Stimulated activated CD4-positive, alpha-beta T cell treated with anti-CD3 and anti-CD28 coated beads, Interleukin-4, amount 100 ng/mL, for 4 hours (primary cell): ENCODE measurements at places on chromosomes 1 and 21.

DNA sequence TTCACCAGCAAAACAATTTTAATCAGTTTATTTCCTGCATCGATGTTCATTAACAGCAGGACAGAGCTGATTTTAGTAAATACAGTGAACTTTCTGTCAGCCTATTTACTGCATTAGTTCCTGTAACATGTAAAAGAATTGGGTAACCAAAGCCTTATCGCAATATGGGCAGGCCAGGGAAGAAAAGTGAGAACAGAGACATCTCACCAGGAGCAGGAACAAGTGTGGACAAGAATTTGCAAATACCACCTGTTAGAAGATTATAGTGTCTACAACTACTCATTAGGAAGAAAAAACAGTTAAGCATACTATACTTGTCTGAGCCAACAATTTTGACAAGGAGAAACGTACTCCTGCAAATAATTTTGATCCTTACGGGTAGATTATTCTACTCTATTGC, 1293.9 kb downstream of the PLA2G4A start:
- DNase-seq, result no peak

DNA sequence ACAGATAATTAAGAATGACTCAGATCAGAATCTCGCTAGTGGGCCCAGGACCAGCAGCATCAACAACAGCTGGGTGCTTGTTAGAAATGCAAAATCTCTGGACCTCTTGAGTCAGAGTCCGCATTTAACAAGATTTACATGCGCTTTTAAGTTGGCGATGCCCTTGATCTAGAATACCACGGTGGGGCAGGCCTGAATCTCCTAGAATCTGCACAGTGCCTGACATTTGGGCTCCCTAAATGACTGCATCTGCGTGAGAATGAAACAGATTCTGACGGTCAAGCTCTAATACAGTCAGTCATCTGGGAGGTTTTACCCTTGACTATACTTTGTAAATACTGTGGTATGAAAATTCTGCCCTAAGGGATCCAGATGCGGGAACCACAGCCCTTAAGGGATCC, 17.2 kb upstream of the RAB29 start:
- no peak for DNase-seq

GRCh38 chr1:219244864-219245263, 71.2 kb downstream of the LYPLAL1 start:
- DNase-seq, result no peak

DNA sequence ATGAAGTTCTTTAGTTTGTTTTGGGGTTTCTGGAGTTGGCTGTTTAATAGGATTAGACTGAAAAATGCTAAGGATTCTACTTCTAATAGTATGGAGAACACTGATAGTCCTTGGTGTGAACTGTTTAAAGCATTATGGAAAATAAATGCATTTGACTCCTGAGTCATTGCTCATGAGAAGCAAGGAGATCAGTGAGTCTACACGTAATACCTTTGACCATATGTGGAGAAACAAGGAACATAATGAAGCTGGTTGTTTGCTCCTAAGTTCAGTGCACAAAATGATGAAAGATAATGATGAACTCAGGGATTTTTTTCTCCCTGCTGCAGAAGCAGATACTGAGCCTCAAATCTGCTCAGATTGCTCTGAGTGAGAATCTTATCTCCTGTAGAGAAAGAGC, 158.9 kb upstream of the COL11A1 start:
- DNase-seq, result no peak
